Muscle of leg (tissue), 16 donors: ENCODE measurements at places on chromosomes 11 and 22. TPM values are rescaled to one million over a fixed set of nuclear protein-coding genes. Genes with fewer than 3 reads are reported as not detected.
A peak's percentile ranks its signal among the peaks of the same experiment; 100 is the strongest.

GRCh38 chr22:21582801-21583740 lies 15.6 kb downstream of the UBE2L3 start:
- DNase-seq = no peak

DNA sequence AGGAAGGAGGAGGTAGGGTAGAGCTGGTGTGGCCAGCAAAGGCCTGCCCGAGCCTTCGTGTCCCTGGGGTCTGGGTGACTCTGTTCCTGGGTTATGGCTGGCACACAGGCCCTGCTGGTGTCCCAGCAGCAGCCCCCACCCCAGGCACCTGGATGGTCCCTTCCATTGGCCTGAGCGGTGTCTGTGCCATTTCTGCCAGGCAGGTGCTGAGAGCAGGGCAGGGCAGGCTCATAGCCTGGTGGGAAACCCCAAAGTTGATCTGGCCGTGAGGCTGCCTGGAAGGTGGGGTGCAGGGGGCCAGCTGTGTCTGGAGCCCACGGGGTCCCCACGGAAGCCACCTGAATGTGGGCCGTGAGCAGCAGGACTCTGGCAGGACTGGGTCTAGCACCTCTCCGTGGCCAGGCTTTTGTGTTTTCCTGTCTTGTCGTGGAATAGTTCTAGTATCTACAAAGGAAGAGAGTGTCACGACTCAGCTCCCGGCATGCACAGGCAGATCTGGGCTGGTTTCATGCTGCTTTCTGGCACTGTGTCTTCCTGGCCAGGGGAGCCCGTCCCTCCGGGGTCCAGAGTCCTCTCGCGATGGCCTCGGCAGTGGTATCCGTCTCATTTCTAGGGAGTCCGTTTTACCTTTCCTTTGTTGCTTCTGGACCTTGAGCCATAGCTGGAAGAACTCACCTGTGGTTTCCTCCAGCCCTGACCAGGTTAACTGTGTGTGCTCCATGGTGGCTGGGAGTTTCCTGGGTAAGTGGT lies 83.7 kb downstream of the KCNQ1 start:
- no peak for DNase-seq

DNA sequence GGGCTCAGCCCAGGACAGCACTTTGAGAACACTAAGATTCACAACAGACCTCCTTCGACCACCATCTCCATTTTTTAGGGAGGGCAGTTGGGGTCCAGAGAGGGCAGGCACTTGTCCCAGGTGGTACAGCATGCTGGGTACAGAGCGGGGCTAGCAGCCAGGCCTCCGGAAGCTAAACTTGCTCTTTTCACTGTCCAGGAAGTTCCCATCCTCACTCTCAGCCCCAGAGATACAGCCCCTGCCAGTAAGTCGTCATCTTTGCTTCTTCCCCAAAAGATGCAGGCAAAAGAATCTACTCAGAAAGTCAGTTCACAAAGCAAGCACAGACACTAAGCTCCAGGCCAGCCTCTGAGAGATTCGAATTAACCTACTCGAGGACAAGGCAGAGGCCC lies 6.7 kb upstream of the RAB3IL1 start:
- peak; percentile 90 for DNase-seq

DNA sequence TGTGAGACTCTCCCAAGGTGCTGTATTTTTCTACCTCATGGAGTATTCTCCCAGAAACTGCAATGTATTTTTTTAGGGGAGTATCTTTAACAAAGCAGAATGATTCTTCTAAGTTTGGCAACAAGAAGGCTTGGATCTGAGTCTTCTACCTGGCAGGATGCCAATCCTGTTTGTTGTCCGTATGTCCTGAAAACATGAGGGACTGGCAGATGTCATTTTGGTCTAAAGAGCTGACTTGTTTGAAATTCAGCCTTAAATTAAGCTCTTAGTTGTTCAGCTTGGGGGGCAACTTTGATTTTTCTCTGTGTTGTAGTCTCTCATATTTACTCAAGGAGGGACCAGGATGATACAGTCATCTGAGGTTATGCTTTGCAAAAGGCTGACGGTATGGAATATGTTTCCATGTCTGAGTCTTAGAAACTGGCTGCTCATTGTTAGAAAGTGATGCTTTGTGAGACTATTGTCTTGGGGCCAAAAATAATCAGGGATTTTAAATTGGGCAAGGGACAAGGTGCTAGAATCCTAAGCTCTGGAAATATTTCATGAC lies 9.3 kb downstream of the MRPL16 start:
- no peak for DNase-seq

GRCh38 chr22:24066865-24067264 lies 55.8 kb downstream of the CABIN1 start:
- no peak for DNase-seq

DNA sequence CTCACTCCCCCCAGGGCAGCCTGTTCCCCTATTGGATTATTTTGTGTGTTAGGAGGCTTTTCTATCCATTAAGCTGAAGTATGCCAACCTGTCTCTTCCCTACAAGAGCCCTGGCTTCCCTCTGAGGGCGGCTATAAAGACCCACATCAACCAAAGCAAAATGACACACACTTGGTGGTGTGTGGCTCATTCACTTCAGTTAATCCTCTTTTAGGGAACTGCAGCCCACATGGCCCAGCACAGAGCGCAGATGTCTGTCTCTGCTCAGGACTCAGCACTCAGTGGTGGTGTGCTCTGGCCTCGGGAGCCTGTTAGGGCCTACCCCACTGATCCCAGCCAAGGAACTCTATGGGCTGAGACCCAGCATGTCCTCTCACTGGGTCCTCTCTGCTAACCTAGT lies 32.2 kb upstream of the LRRC10B start:
- DNase-seq = no peak

DNA sequence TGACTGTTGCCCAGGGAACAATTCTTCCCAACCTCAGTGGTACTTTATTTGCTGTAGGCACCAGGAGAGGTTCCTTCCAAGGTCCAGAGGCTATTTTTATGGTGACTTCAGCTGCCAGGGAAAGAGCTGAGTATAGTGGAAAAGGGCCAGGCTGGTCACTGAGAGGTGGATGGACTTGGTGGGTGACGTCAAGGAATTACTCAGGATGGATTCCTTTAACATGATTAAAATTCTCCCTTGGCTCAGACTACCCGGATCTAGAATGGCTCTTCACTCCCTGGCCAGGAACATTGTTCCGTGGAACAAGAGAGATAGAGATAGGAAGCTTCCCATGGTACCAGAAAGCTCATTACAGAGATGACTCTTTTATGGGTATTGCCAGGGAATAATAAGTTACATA lies 8.7 kb upstream of the CALCA start:
- peak; percentile 5 for DNase-seq

DNA sequence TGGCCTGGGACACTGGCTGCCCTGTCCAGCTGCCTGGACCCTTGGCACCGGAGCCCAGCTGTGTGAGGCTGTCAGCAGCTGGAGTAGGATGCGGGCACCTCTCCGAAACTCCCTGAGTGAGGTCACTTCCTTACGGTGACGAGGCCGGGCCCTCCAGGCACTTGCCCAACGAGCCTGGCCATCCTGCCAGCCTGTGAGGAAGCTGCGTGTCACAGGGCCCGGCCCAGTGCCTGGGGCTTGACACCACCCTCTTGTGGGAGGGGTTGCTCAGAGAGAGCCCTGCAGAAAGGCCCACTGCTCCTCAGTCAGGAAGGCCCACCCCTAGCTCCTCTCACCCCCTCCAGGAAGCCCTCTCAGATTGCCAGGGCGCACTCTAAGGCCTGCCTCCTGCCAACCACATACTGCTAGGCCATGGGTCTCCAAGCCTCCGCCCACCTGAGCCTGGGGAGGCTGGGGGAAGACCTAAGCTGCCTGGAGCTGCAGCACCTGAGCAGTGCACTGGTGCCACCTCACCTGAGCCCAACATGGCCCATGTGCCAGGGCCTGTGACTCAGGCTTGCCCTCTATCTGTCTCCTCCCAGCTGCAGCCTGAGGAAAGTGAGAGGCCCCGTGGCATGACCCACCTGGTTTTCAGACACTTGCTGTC lies 4.3 kb upstream of the PHLDA2 start:
- DNase-seq = peak; percentile 69

- DNase-seq = peak; percentile 0
Observed at GRCh38 chr22:44394246-44395117, 81.7 kb upstream of the SHISAL1 start.

The LDHAL6A gene
- 0.15 TPM for polyA plus RNA-seq

The ZNF280B gene
- 4.0 TPM for polyA plus RNA-seq

The ART1 gene
- polyA plus RNA-seq = 4.1 TPM

The MOGAT2 gene
- polyA plus RNA-seq = not detected

The OR5B2 gene
- polyA plus RNA-seq = not detected

The LGALS12 gene
- 0.21 TPM for polyA plus RNA-seq

The RASD2 gene
- polyA plus RNA-seq = 22.5 TPM

The RBFOX2 gene
- polyA plus RNA-seq = 201 TPM
